ENCODE measurements at places on chromosomes 5 and 9. TPM values are rescaled to one million over a fixed set of nuclear protein-coding genes. Genes with fewer than 3 reads are reported as not detected.

Gene ZNF462
- total RNA-seq: 102 TPM

Gene AGXT2
- not detected for total RNA-seq

DNA sequence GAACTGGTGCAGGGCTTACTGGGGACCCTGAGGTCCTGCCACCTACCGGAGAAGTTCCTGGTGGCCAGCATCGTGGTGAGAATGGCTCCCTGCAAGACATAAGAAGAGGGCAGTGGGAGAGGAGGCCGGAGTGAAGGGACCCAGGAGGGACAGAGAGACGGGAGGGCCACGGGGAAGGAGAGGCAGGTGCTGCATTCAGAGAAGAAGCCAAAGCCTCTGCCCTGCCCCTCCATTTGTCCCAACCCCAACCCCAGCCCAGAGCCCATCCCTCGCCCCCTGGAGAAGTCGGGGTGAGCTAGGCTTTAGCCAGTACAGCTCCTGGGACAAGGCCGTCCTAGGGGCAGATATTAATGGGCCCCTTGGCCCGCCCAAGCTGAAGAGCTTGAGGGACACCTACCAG lies 41.8 kb downstream of the CAMK2A start:
- no peak for DNase-seq

DNA sequence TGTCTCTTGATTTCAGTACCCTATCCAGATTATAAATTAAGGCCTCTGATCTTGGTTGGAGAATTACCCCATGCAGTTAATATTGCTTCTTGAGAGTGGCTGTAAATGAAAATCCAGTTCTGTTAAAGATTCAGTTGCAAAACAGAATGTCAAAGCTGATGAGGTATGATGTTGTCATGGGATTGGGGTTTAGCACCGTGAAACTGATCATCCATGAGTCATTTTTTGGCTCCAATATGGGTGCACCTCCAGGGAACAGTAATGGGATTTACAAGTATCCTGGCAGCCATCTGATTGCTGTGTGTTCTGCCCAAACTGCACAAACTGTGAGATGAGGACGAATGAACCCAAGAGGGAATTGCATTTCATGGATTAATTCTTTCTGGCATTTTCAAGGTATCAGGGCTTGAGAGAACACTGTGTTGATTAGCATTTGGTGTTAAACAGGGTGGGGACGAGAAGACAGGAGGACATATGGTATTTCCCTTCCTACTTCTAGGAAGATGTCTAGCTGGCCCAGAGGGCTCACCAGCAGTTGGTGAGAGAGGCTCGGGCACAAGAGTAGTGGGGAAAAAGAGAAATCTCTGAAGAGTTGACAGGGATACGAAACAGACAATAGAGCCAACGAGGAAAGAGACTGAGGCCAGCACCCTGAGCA lies 214.7 kb downstream of the GAS1 start:
- no peak for DNase-seq

GRCh38 chr9:70829591-70830265 lies 291.7 kb downstream of the TRPM3 start:
- DNase-seq: no peak
